T47D (cell line): ENCODE measurements at places on chromosomes 7 and 10.

DNA sequence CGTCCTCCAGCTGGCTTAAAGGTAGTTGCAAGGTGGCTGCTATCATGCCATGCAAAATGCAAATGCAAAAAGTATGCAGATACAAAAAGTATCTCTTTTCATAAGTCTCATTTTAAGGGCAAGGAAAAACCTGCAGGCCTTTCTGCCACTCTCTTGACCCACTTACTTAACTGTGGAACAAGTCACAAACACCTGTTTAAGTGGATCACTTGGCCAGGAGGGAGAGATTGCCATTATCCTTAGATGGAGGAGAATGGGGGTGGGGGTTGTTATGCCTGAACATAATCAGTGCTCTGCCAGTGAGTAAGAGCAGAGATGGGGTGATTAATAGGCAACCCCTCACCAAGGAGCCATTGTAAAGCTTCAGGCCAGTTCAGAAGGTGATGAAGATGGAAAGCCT, 25.1 kb upstream of the HERPUD2 start:
- DNase-seq, result no peak

GRCh38 chr7:129053938-129054437, 923 bp downstream of the TNPO3 start:
- DNase-seq, result no peak

- DNase-seq, result no peak
Measured at GRCh38 chr10:117652228-117653169, 110.0 kb downstream of the EMX2 start.

GRCh38 chr7:86768394-86768793, 124.7 kb downstream of the GRM3 start:
- no peak for DNase-seq

DNA sequence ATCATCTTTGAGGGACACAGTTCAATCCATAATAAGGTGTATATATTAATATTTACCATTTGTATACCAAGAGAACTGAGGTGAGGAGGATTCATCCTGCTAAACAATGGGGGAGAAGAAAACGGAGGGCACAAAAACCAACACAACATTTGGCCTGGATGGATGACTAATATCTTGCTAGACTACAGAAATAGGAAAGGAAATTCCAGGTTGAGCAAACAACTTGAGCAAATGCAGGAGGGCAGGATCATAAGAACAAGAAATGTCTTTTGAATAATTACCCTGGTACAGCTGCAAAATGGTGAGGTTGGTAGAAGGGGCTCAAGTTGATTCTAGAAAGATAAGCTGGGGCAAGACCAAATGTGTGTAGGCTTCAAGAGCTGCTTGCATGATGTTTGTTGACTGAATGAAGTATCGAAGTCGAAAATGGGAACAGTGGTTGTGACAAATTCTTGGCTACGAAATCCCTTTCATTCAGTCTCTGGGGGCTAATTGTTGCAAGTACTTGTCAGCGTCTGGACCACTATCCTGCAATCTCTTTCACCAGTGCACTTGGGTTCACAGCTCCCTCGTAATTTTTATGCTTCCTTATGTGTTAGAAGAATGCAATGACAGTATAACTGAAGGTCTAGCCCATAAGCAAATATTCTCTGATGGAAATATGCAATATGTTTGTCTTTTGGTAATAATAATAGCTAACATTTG, 176.2 kb downstream of the PTEN start:
- no peak for DNase-seq
